ENCODE measurements at places on chromosomes 2 and 18. TPM values are rescaled to one million over a fixed set of nuclear protein-coding genes. Genes with fewer than 3 reads are reported as not detected.

DNA sequence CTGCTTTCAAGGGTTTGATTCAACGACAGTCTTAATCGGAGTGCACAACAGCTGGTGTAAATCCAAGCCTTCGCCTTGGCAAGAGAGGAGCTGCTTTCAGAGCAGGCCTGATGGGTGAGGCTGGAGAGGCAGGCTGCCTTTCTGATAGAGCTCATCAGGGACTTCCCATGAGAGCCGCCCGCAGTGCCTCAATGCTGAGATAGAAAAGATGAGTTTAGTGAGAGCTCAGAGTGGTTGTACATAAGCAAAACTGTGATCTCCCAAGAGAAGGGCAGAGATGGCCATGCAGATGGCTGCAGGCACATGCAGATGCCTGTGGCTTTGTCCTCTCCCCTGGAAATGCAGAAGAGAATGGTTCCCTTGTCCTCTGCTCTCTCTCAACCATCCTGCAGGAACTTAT, 122.1 kb downstream of the ARL4C start:
- DNase-seq, result no peak

IL18RAP gene
- polyA plus RNA-seq, result 0.22 TPM

DNA sequence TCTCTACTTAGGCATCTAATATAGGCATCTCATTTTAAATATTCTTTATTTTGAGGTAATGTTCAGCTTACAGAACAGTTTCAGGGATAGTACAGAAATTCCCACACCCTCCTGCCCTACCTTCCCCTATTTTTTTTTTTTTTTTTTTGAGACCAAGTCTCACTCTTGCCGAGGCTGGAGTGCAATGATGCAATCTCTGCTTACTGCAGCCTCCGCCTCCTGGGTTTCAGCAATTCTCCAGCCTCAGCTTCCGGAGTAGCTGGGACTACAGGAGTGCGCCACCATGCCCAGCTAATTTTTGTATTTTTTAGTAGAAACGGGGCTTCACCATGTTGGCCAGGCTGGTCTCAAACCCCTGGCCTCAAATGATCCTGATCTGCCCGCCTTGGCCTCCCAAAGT, 97.6 kb downstream of the EPB41L5 start:
- no peak for DNase-seq

DNA sequence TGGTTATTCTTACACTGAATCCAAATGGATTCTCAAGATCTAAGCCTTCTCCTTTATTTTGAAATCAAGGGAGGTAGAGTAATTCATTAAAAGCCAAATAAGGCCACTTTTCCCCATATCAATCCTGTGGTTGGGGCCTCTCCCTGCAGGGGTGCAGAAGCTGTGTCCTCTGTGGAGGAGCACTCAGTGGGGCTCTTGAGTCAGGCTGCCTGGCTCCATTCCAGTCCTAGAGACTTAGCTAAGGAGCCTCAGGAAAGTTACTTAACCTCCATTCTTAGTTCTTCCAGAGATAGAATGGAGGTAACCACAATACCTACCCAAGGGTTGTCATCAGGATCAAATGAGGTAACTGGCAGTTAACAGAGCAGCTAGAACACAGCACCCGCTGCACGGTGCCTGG, 564.3 kb downstream of the CMPK2 start:
- DNase-seq, result no peak

DNA sequence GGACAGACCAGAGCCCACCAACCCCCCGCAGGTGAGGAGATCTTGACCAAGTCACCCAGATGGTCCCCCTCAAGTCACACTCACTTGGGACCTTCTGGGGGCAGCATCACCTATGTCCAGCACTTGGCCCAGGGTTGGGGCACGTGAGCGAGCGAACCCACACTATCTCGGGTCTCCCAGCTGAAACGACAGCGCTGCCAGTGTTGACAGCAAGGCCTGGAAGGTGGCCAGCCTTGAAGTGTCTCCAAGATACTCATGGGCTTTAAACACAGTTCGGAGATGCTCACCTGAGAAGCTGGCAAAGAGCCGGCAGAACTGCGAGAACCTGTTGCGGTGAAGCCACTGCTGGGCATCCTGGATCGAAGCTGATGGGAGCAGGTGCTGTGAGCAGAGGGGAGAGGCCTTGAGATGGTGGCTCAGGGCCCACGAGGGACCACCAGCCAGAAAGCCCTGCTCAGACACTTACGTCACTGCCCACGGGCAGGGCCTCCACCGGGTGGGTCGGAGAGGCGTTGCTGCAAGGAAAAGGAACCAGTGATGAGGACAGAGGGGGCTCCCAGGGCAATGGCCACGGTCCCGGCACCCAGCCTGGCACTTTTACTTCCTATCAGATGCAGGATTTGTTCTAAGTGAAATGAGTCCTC, 47.5 kb downstream of the TFCP2L1 start:
- no peak for DNase-seq

GRCh38 chr18:80200171-80200931, 47.0 kb downstream of the PARD6G start:
- DNase-seq, result no peak

CRYBA2 gene
- not detected for polyA plus RNA-seq

GRCh38 chr2:126645211-126645618, 10.7 kb upstream of the GYPC start:
- DNase-seq, result no peak

DNA sequence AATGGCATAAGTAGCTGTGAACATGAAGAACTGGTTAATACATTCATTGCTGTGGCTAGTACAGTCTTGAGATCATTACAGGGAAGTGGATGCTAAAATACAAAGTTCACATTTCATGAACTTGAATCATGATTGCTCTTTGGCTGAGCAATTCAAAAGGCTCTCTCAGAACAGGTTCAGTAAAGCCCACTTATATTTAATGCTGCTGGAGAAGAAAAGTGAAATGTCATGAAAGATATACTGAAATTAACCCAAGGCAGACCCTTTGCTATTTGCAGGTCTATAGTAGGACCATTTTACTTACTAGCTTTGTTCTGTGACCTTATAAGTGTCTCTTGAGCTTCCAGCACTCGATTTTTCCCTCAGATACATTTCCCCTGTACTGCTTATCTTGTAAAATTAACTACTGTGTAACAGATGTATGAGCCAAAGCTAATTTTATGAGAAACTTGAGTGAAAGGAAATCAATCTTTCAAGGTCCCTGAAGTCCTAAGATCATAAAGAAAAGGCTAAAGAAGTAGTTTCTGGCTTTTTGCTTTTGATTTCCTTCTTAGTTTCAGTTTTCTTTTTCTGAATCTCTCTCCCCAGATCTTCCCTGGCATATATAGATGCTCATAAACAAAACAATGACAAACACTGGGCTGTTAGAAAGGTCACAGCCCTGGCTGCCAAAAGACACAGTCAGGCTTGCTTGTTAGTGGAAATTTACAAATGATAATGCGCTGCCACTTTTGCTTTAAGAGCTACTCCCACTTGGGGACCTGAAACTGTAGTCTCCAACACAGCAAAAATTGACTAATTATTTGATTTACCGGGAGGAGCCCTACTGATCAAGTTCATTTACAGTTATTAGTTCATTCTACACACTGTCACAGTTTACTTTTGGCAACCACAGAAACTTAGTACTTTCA, 132.7 kb upstream of the XPO1 start:
- DNase-seq, result peak; percentile 28

GRCh38 chr2:207239754-207240494, 74.2 kb upstream of the KLF7 start:
- DNase-seq, result no peak

All from B cell (primary cell).